ENCODE measurements at places on chromosomes 4 and X.

DNA sequence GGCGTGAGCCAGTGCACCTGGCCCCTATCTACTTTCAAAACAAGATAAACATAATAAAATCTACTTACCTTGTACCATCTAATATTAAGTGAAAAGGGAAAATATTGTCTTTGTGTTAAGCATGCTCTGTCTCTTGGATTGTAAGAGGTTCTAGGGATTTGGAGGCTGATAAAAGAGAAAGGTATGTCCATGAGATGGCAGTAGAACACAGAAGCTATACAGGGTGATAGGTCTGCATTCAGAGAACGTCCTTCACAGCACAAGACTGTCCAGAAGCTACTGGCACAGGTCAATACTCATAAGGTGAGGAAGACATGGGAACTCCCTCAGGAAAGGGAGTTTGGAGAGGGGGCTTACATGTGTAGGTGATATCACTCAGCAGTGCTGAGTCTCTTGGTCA lies 135.5 kb downstream of the TMEM47 start:
- DNase-seq: no peak

DNA sequence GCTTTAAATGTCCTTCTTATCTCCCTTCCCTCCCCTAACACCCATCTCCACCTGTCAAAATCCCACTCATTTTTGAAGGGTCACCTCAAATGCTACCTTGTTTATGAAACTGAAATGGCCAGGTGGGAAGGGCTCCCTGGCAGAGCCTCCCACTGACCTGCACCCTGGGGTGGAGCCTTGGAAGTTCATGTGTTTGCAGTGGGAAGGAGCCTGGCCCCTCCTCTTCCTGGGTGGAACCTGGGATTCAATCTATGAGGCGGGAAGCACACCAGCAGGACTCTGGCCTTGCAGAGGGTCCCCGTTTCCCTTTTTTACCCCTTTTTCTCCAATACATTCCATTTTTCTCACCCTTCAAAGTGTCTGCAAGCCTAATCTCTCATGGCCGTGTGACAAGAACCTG lies 197.4 kb downstream of the ENOX2 start:
- DNase-seq: no peak

DNA sequence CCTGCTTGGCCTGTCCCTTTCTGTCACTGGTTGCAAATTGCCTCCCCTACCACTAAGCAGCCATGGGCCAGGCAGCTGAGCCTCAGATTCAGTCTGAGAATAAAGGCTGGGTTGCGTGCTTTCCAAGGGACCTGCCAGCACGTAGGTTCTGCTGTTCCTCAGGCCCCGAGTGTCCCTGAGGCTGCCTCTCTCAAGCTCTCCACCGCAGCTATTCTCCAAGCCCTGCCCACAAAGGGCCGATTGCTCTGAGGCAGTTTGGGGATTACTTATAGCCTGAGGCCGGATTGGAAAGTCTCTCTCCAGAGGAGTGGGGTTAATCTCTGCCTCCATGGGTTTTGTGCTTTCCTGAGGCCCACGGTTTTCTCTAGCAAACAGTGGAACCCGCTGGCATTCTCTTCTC lies 590.7 kb downstream of the BCOR start:
- DNase-seq: no peak

GRCh38 chr4:94635177-94635576 lies 122.6 kb upstream of the BMPR1B start:
- DNase-seq: no peak

GRCh38 chrX:153312842-153313241 lies 8.7 kb downstream of the PNMA6F start:
- DNase-seq: no peak

- DNase-seq: no peak
Observed at GRCh38 chrX:10756441-10756840, 136.1 kb upstream of the MID1 start.

- DNase-seq: no peak
Observed at GRCh38 chr4:111813555-111814140, 331.6 kb upstream of the FAM241A start.

DNA sequence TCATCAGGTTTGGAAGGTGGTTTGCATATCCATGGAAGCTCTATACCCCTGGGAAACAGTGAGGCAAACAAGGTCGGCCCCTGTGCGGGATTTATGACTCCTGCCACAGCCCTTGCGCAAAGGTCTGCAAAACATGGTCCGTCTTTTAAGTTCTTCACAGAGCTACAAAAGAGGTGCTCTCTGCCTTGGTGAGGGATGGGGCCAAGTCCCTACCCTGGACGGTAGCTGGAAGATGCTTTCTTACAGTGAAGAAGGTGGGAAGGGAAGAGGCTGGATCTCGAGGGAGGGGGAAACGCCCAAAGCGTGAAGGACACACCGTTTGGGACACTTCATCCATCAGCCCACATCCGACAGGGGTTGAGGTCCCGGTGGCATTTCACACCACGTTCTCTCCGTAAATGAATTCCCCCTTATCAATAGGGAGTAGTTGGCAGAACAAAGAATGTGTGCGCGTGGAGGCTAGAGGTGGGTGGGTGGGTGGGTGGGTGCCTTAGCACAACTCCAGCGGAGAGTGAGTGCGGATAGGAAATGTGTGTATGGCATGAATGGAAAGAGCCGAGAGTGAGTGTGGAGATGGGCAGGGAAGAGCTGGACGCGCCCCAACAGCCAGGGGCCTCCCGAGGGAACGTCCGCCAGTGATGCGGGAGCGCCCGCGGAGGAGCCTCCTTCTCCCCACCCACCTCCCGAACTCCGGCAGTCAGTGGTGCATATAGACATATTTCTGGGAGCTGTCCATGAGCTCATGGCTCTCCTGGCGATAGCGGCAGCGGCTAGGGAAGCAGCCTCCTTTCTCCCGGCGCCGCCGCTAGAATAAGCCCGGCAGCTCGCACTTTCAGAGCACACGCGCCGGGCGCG lies 68.3 kb downstream of the LARP7 start:
- DNase-seq: no peak

DNA sequence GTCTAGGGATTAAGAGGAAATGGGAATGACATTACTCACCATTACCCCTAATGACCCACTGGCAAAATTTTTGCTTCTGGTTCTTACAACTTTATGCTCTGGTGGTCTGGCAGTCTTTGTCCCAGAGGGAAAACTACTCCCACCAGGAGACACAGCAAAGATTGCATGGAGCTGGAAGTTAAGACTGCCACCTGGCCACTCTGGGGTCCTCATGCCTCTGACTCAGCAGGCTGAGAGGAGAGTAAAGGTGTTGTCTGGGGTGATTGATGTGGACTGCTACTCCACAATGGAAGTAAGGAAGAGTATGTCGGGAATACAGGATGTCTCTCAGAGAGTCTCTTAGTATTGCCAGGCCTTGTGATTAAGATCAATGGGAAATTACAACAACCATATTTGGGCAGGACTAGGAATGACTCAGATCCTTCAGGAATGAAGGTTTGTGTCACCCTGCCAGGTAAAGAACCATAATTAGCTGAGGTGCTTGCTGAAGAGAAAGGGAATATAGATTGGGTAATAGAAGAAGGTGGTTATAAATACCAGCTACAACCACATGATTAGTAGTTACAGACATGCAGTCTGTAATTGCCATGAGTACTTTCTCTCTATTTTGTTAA lies 215.5 kb downstream of the GPAT3 start:
- DNase-seq: no peak

- no peak for DNase-seq
Observed at GRCh38 chr4:156732634-156733033, 239.0 kb downstream of the PDGFC start.

DNA sequence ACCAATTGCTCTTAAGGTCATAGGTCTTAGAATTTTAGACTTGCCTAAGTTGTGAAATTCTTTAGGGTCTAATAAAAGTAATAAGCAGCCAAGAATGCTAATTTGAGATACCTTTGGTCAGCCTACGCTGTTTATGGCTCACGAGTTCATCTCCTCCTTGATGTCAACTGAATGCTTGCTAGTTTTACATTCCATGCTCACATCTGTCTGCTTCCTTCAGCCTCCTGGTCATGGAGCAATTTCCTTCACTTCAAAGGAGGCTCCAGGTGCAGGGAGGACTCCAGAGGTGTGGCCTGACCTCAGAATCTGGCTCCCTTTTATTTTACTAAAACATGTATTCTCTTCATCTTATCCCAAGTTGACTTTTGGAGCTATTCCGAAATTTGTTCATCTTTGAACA lies 23.3 kb upstream of the LNX1 start:
- DNase-seq: no peak

DNA sequence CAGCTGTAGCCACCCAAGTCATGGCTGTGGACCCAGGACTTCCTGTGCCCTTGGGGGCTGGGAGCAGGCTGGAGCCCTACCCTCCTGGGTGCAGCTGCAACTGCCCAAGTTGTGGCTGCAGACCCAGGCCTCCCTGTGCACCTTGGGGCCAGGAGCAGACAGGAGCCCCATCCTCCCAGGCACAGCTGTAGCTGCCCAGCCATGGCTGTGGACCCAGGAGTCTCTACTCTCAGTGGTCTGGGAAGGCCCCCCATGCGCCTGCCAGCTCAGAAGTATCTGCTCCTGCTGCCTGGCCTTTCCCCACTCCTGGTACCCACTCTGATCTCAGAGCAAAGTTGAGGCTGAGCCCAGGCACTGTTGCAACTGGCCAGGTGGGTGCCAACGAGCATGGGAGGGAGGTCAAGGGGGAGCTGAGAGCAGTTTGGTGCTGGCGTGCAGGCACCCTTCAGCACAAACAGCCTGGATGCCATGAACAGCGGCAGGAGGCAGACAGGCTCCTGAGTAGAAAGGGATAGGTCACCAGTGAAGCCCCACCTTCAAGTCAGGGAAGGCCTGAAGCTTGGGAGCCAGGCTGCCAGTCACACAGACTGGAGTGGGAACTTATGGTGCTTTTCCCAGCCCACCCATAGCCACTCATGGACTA lies 21.5 kb downstream of the PRRG1 start:
- no peak for DNase-seq

DNA sequence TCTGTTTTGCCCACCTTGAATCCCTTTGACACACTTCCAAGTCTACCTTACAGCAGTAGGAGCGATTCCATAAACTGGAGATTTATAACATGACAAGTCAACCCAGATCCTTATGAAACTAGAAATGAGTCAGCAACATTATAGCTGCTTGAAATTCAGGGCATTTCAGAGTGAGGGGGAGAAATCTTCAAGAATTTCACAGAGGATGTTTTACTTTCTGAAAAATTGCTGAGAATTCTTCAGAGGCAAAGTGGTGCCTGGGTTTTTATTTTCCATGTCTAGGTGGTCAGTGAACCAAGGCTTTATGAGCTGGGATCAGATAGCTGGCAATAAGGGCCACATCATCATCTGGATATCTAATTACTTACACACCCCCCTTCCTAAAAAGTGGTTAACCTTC lies 119.8 kb downstream of the PPARGC1A start:
- no peak for DNase-seq

DNA sequence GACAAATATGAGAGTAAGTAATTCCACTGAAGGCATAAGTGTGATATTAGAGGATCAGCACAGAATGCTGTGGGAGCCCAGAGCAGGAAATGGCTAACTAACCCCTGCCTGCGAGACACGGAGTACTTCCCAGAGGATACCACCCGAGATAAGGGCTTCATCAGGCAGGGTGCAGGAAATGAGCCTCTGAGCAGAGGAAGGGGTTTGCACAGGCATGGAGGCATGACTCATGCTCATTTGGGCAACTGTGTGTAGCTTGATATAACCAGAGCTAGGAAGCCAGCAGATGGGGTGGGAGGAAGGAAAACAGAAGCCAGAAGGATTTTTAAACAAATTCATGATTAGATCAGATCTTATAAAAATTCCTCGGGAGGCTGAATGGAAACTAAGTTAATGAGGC lies 70.0 kb upstream of the TSPAN5 start:
- DNase-seq: no peak

All from stimulated activated CD8-positive, alpha-beta memory T cell treated with anti-CD3 and anti-CD28 coated beads, Interleukin-4, amount 100 ng/mL, for 4 hours (primary cell).